Fibroblast of villous mesenchyme (primary cell): ENCODE measurements at places on chromosomes 12 and 14. TPM values are rescaled to one million over a fixed set of nuclear protein-coding genes. Genes with fewer than 3 reads are reported as not detected.

Gene OASL
- under 0.01 TPM in 2 replicates for total RNA-seq

Gene DLGAP5
- 17.4 and 35.0 TPM in 2 replicates for total RNA-seq

Gene TMEM119
- 83.3 and 186 TPM in 2 replicates for total RNA-seq

Gene TOX4
- total RNA-seq = 26.4 and 39.3 TPM in 2 replicates

Gene RHEBL1
- total RNA-seq = 0.64 and 0.86 TPM in 2 replicates

Gene CLEC2B
- 40.6 and 47.9 TPM in 2 replicates for total RNA-seq

Gene ESR2
- under 0.01 TPM in 1 of 2 replicates, not detected in the other for total RNA-seq

Gene ITGB7
- under 0.01 TPM in 1 of 2 replicates, not detected in the other for total RNA-seq

Gene TRPV4
- 0.43 and 0.97 TPM in 2 replicates for total RNA-seq

Gene SLC25A47
- not detected in 2 replicates for total RNA-seq

Gene CLEC4E
- total RNA-seq = not detected in 2 replicates

Gene TAS2R50
- 5.8 and 7.3 TPM in 2 replicates for total RNA-seq

Gene RBP5
- not detected in 2 replicates for total RNA-seq

Gene RASSF3
- 20.3 and 31.1 TPM in 2 replicates for total RNA-seq

Gene TAS2R7
- 0.32 TPM in 1 of 2 replicates, not detected in the other for total RNA-seq

Gene ISCA2
- 14.8 and 24.6 TPM in 2 replicates for total RNA-seq

Gene SCARB1
- 22.5 and 28.5 TPM in 2 replicates for total RNA-seq

Gene SYCP3
- total RNA-seq = under 0.01 and 0.32 TPM in 2 replicates

Gene PRH2
- total RNA-seq = 0.32 and 0.43 TPM in 2 replicates

Gene CD163L1
- total RNA-seq = 7.3 and 11.0 TPM in 2 replicates

Gene TAMALIN
- total RNA-seq = 2.2 and 7.7 TPM in 2 replicates

Gene PFKM
- total RNA-seq = 54.4 and 83.8 TPM in 2 replicates

Gene CSRNP2
- 23.2 and 25.9 TPM in 2 replicates for total RNA-seq

Gene CLEC4C
- not detected in 2 replicates for total RNA-seq

Gene MGP
- total RNA-seq = 3.5 and 10.6 TPM in 2 replicates

Gene KRT3
- not detected in 2 replicates for total RNA-seq

Gene CCDC184
- total RNA-seq = 0.32 and 0.43 TPM in 2 replicates

Gene SERPINA6
- total RNA-seq = not detected in 2 replicates

Gene GPRC5D
- total RNA-seq = not detected in 2 replicates

Gene FKBP4
- total RNA-seq = 25.4 and 51.8 TPM in 2 replicates

Gene BDKRB2
- total RNA-seq = 51.5 and 105 TPM in 2 replicates

Gene NRL
- total RNA-seq = 0.86 and 1.3 TPM in 2 replicates

Gene SCN8A
- total RNA-seq = 23.5 and 33.7 TPM in 2 replicates

Gene EXOC5
- 65.4 and 107 TPM in 2 replicates for total RNA-seq

Gene NR4A1
- total RNA-seq = 2.2 and 2.9 TPM in 2 replicates

Gene GPR84
- not detected in 2 replicates for total RNA-seq
